Activated gamma-delta T cell treated with Interleukin-2 at 50 U/mL for 16 hours (primary cell): ENCODE measurements at places on chromosomes 2 and 18.

GRCh38 chr2:29723255-29724001 is 198.0 kb downstream of the ALK start:
- DNase-seq, result no peak

GRCh38 chr2:186733414-186733813 is 39.6 kb downstream of the FAM171B start:
- DNase-seq, result no peak

DNA sequence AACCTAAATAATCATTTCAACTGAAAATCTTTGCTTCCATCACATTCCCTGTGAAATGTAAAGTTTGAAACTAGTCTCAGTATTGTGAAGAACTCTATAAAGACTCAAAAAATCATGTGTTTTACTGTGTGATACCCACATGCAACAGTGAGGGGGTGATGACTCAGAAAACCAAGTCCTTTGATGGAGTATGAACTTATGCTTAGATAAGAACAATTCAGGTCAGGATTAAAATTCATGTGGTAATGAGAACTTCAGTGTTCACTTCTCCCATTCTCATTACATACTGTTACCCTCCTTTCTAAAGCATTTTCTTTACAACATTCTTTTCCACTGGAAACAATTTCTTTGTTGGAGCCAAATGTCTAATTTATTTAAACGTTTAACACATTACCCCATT is 360.2 kb downstream of the FSIP2 start:
- DNase-seq, result no peak

DNA sequence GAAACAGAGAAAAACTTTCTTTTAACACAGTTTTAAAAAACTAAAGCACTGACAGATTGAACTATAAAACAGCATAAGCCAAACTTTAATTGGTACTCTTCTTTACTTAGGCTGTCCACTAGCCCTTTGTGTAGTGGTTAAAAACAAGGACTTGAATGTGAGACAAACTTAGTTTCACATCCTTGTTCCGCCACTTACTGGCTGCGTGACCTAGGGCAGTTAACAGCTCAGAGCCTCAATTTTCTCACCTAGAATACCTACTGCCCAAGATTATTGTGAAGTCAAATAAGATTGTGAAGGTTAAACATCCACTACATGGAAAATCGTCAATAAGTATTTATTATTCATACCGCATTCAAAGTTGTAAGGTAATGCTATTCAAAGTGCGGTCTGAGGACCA is 2.0 kb downstream of the WDR35 start:
- no peak for DNase-seq

GRCh38 chr18:8718401-8718913 is 13.1 kb downstream of the MTCL1 start:
- no peak for DNase-seq

- no peak for DNase-seq
Observed at GRCh38 chr2:218858138-218858445, 1.5 kb upstream of the WNT6 start.
